Mesothelial cell of epicardium (in vitro differentiated cells): ENCODE measurements at places on chromosomes 5 and 9. TPM values are rescaled to one million over a fixed set of nuclear protein-coding genes. Genes with fewer than 3 reads are reported as not detected.

GRCh38 chr9:4905135-4905490, 80.0 kb upstream of the JAK2 start:
- no peak overlapping the region for H3K27ac ChIP-seq
- H3K4me1 ChIP-seq = no peaks in the 10 kb centered on the region
- no peaks in the 10 kb centered on the region for H3K27me3 ChIP-seq
- peaks cover 1% of the 10 kb centered on the region for H3K36me3 ChIP-seq

GRCh38 chr5:167623354-167623753, 668.1 kb upstream of the WWC1 start:
- no peaks in the 10 kb centered on the region for H3K27me3 ChIP-seq
- no peaks in the 10 kb centered on the region for H3K36me3 ChIP-seq
- no peak for DNase-seq
- no peak overlapping the region for H3K27ac ChIP-seq
- H3K4me3 ChIP-seq = no peak overlapping the region

SLC45A2 gene
- 0.45 to 0.63 TPM (median 0.62 TPM) in 3 replicates for total RNA-seq

- peak overlapping the region; percentile 91 for H3K27ac ChIP-seq
- peaks cover 20% of the 10 kb centered on the region for H3K4me1 ChIP-seq
- peaks cover 9% of the 10 kb centered on the region for H3K36me3 ChIP-seq
- no peaks in the 10 kb centered on the region for H3K27me3 ChIP-seq
- no peak for DNase-seq
Observed at GRCh38 chr5:115263078-115263380, 352 bp upstream of the PGGT1B start.

GRCh38 chr9:75242426-75242825, 154.1 kb downstream of the OSTF1 start:
- DNase-seq = no peak
- H3K4me1 ChIP-seq = peaks cover 9% of the 10 kb centered on the region
- H3K36me3 ChIP-seq = peaks cover 6% of the 10 kb centered on the region

- no peak overlapping the region for H3K27ac ChIP-seq
- peaks cover 50% of the 10 kb centered on the region for H3K27me3 ChIP-seq
- no peak for DNase-seq
- H3K36me3 ChIP-seq = no peaks in the 10 kb centered on the region
Observed at GRCh38 chr5:137221943-137222342, 277.2 kb downstream of the SPOCK1 start.

DNA sequence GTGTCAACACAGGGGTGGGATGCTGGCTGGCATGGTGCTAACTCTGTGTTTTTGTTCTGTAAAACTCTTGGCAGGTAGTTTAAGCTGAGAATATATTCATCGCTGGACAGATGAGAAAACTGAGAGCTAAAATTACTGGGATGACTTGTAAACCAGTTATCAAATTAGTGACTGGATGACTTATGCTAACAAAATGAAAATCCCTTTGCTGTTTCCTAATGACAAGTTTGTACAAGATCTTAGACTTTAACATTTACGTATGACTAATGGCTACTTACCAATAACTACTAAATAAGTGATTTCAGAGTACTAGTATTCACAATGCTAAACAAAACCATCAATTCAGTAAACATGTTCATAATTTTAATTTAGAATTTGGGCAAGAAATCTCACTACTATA, 854.8 kb upstream of the ARRDC3 start:
- no peak overlapping the region for H3K4me3 ChIP-seq
- no peaks in the 10 kb centered on the region for H3K27me3 ChIP-seq
- H3K36me3 ChIP-seq = no peaks in the 10 kb centered on the region
- no peak overlapping the region for H3K27ac ChIP-seq
- H3K4me1 ChIP-seq = no peaks in the 10 kb centered on the region
- no peak for DNase-seq

WWC1 gene
- 29.9 to 35.1 TPM (median 32.8 TPM) in 3 replicates for total RNA-seq

GRCh38 chr5:172502410-172502809, 48.1 kb upstream of the SH3PXD2B start:
- no peak for DNase-seq
- H3K27ac ChIP-seq = no peak overlapping the region

GRCh38 chr5:141392429-141393198, at the start of gene PCDHGA8:
PCDHGA8 (plus strand) TSS chr5:141392633; CDS start chr5:141392814, 181 bp downstream.
- H3K27ac ChIP-seq = no peak within 1 kb of the TSS
- no peaks in the 10 kb centered on the region for H3K27me3 ChIP-seq
- H3K36me3 ChIP-seq = peaks cover 53% of the 10 kb centered on the region
- no peak for DNase-seq

- H3K36me3 ChIP-seq = no peaks in the 10 kb centered on the region
- H3K4me3 ChIP-seq = no peak overlapping the region
- no peak for DNase-seq
- peaks cover 43% of the 10 kb centered on the region for H3K4me1 ChIP-seq
- no peaks in the 10 kb centered on the region for H3K27me3 ChIP-seq
Observed at GRCh38 chr5:150108711-150109514, 22.6 kb upstream of the CSF1R start.

- no peak for DNase-seq
- no peak overlapping the region for H3K4me3 ChIP-seq
- peaks cover 3% of the 10 kb centered on the region for H3K4me1 ChIP-seq
Observed at GRCh38 chr9:137509198-137509597, 41.0 kb downstream of the PNPLA7 start.

DNA sequence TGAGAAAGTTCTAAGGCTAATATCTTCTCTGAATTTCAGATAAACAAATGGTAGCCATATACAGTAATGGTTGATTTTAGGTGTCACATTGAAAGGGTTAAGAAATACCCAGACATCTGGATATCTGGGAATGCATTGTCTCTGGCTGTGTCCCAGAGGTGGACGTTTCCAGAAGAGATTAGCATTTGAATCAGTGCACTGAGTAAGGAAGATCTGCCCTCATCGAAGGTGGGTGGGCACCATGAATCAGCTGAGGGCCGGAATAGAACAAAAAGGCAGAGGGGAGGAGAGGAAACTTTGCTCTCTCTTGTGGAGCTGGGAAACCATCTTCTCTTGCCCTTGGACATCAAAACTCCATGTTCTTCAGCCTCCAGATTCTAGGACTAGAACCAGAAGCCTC, 554.4 kb downstream of the IRX1 start:
- no peaks in the 10 kb centered on the region for H3K36me3 ChIP-seq
- H3K4me1 ChIP-seq = no peaks in the 10 kb centered on the region
- H3K4me3 ChIP-seq = no peak overlapping the region
- H3K27ac ChIP-seq = no peak overlapping the region
